ENCODE measurements at places on chromosomes 12 and 14.

DNA sequence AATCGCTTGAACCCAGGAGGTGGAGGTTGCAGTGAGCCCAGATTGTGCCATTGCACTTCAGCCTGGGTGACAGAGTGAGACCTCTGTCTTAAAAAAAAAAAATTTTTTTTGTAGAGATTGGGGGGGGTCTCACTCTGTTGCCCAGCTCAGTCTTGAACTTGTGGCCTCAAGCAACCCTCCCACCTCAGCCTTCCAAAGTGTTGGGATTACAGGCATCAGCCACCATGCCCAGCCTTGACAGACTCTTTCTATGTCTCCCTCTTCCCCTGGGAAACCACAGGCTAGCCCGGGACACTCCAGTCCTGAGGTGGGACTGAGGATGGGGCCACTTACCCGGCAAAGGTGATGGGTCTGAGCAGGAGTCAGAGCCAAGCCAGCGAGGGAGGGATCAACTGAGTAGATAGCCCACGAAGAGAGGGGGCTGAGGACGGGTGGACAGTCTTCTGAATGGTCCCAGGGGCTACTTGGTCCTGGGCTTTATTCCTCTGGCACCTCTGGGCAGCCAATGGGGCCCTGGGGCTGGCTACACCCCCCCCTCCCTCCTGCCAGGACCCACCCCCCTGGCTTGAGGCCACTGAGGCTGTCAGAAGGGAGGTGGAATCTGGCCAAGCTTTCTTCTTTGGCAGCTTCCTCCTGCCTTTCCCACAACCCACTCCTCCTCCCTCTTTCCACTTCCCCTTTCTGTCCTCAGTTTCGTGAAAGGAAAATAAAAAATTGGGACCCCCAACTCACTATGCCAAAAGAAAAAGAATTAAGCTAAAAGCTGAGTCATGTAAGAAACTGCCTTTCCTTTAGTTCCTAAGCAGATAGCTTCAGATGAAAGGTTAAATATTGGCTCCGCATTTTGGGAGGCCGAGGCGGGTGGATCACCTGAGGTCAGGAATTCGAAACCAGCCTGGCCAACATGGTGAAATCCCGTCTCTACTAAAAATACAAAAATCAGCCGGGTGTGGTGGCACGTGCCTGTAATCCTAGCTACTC, at the start of gene SDS:
Gene SDS, minus strand, starts transcription at position 453 of the 981 bp plus-strand sequence. CDS start 4,179 bp downstream, outside the sequence.
- DNase-seq = no peak

DNA sequence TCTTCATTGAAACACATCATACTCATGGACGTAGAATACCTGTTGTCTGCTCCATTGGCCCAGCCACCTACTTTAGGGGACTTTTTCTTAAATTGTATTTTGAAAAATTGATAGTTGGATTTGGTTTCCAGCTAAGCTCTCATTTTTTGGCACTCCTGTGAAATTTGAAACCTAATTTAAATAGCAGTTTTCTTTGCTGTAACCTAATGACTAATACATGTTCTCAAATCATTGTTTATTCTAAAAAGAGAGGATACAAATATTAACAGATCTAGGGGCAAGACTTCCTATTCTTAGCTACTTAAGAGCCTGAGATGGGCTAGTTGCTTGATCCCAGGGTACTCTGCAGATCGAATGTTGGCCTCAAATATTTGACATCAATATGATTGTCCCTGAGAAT, 78.9 kb downstream of the PLEKHA5 start:
- no peak for DNase-seq

GRCh38 chr14:24605435-24606190, 3.9 kb downstream of the GZMH start:
- DNase-seq = peak; percentile 65

DNA sequence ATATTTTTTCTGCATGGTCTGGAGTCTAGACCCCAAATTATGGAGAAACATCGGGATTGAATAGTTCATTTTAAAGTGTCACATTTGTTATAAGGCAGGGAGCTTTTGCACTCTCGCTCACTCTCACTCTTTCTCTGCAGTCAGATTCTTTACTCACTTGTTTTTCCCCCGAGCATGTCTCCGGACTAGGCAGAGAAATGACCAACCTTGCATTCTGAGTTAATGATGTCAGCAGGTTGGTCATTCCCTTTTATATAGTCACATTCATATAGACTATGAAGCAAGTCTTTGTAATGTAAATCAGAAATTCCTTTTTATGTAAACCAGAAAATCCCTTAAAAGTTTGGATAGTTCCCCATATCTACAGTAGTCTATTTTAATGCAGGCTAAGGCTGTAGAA, 4.1 kb downstream of the C12orf75 start:
- DNase-seq = no peak

DNA sequence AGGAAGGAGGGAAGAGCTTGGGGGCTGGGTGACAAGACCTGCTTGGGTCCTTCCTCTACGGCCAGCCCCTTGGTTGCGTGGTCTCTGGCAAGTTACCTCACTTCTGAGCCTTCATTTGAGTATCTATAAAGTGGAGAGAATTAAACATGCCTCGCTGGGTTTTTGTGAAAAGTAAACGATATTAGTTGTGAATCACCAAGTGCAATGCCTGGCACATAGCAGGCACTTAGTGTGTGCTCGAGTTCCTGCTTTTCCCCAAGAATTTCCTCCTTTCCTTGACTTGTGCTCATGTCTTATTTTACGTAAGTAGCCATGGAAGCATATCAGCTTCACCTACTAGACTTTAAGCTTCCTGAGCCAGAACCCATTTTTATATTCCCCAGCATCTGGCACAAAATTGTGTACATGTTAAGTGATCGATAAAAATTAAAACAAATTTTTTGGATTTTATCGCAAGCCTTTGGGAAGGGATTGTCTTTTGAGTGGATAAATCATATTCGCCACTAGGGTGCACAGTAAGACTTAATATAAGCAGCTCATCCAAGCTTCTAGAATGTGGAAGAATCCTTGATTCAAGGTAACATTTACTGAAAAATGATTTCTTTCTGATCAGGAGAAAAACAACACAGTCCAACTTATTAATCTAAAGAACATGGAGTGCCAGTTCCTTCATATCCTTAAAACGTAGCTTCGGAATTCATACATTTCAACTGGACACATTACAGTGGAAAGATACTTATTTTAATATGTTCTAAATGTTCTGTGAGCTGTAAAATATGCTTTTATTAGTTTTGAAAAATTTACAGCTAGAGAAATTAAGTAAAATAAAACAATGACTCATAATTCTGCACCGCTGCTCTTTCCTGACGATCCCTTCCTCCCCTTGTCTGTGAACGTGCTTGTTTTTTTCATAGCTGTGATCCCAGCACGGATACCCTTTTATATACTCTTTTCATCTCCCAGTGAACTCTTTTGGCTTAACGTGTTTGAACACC, 62.0 kb downstream of the SLC25A47 start:
- no peak for DNase-seq

GRCh38 chr14:29370024-29370423, 557.6 kb downstream of the PRKD1 start:
- no peak for DNase-seq

GRCh38 chr12:1445807-1446206, 148.6 kb downstream of the FBXL14 start:
- DNase-seq = no peak

DNA sequence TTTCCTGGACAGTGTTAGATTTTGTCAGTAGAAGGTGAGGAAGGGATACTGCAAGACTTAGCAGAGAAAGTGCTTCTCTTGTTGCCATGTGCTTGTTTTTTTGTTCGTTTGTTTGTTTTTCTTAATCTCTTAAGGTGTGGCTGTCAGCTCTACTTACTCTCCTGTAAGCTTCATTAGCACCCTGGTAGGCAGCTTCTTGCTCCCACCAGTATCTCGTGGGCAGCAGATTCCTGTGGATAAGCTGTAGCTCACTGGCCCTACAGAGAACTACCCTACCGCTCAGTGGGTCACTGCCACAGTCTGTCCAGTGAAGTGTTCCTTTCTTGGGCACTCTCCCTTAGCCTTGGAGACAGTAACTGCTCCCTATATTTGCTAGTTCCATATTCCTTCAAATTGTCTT, 30.1 kb downstream of the VRK1 start:
- no peak for DNase-seq

- DNase-seq = no peak
Measured at GRCh38 chr12:123233505-123234308, 471 bp downstream of the MTRFR start.

DNA sequence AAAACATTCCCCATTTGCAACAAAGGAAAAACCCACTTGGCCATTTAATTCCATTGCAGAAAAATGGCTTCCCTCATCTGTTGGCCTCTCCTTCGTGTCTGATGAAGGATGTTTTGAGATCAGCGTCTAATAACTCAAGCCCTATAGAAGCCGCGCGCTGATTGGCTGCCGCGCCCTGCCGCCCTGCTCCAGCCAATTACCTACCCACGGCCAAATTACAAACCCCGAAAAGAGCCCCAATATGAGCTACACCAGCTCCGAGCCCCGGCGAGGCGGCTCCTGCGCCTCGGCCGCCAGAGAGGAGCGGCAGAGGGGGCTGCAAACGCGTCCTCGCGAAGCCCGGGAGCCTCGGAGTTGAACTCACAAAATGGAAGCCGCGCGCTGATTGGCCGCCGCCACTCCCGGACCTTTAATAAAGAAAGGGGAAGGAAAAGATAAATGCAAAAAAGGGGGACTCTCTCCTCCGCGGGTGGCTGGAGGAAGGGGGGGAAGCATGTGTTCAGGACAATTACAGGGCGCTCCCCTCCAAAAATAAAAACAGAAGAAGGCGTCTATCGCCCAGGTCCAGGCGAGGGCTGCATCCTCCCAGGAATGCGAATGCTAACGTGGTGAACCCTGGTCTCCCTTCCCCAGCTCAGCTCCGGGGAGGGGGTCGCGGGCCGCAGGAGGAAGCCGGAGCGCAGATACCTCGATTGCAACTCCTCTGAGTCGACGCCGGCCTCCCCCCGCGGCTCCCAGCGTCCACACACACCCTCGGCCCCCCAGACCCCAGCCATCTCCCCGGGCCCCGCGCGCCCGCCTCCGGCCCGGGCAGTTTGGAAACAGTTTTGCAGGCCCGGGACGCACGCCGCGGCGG, 738 bp upstream of the SETD1B start:
- DNase-seq = peak; percentile 83

GRCh38 chr14:81519200-81520011, 14.2 kb downstream of the SEL1L start:
- no peak for DNase-seq

Data from activated T-cell treated with anti-CD3 and anti-CD28 coated beads for 48 hours (primary cell).